Activated gamma-delta T cell treated with anti-CD3 and anti-CD28 coated beads, Interleukin-2, amount 50 U/mL, for 16 hours (primary cell): ENCODE measurements at places on chromosomes 3 and 15.

DNA sequence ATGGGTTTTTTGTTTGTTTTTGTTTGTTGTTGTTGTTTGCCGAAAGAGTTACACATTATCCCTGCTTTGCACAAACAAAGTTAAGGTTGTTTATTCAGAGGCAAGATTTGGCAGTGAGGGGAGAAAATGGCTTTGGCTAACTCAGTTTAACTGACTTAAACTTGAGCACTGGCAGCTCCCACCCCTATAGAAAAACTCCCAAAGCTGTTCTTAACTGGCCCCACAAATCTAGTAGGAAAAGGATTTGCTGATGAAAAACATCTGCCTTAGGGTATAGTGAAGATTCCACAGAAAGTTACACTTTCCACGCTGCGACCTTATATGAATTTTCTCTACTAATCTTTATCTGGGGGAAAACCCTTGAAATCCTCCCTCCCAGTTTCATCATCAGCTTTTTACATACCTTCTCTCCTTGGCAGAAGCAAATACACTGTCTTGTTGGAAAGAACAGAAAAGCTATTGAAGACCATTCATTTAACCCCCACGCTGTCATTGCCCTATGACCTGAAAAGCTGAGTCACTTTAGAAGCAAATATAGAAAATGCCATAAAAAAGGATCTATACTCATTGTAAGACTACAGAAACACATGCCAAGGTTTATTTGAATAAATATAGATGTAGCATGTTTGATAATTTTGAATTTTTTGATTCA lies 551.7 kb downstream of the NR2F2 start:
- no peak for DNase-seq

- no peak for DNase-seq
Measured at GRCh38 chr3:39718674-39719595, 90.5 kb upstream of the MYRIP start.

DNA sequence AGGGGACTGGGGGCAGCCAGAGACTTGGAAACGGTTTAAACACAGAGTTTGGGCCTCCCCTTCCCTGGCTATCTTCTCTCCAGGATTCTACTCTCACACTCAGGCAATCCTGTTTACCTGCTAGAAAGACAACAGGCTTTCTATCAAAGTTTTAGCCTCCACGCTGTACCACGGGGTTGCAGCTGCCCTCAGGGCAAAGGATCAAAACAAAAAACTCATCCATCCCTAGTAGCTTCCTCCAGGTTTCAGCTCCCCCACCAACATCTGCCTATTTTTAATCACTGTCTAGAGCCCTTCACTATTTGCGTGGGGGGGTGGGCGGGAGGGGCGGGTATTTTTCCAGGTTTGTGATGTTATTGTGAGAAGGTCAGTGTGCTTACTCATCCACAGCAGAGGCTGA lies 286.8 kb upstream of the TRIM42 start:
- no peak for DNase-seq

DNA sequence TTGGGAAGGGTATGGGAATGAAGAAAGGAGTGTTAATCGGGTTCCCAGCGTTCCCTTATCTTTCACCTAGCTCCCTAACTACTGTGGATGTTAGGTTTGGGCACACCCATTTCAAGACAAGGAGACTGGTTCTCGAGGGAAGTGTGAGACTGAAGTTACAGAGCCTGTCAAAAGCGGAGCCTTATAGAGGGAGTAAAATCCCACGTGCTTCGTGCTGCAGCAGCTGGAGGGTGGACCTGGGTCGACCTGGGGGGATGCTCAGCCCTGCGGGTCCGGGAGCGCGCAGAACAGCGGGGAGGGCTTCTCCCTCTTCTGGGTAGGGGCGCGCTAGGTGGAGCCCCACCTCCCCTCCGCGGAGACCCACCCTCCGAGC lies 314 bp upstream of the TMED3 start:
- no peak for DNase-seq

- DNase-seq = no peak
Measured at GRCh38 chr3:192514754-192515663, 212.3 kb downstream of the FGF12 start.

DNA sequence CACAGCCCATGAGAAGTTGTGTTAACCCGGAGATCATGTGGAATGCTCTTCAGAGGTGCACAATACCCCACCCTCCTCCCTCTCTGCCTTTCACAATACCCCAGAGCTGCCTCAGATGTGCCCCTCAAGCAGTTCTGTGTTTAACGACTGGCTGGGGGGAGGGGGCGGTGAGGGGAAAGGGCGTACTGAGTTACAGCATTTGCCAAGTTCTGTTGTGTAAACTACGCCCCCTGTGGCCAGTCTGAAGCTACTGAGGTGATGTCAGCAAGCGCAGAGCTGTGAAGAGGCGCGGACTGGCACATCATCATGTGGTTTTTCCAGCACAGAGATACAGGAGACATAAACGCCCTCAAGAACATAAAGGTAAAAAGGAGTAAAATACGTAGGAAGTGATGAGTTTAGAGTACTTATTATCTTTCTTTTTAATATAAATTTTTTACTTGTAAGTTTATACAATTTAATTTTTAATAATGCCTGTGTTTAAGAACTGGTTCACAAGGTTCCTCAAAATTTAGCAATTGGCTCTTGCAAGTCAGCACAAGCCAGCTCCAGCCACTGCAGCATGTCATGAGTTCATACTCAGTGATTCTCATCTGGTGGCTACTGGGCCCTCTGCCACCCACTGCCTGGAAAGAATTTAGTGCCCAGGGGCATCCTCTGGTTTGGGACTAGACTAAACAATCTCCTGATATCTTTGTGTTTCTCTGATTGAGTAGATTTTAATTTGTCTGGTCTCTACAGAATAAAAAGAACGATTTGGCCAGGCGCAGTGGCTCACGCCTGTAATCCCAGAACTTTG lies 1.7 kb downstream of the EPB42 start:
- no peak for DNase-seq

- DNase-seq = no peak
Measured at GRCh38 chr3:194165271-194166018, 29.5 kb downstream of the HES1 start.

- DNase-seq = no peak
Measured at GRCh38 chr3:44018926-44019325, 222.8 kb upstream of the TOPAZ1 start.

GRCh38 chr3:29777869-29778268 lies 497.0 kb downstream of the RBMS3 start:
- DNase-seq = no peak
